ENCODE measurements at places on chromosomes 6 and 20. TPM values are rescaled to one million over a fixed set of nuclear protein-coding genes. Genes with fewer than 3 reads are reported as not detected.
A peak's percentile ranks its signal among the peaks of the same experiment; 100 is the strongest.

GRCh38 chr6:42690151-42690702 lies 32.2 kb downstream of the PRPH2 start:
- peak; percentile 38 for DNase-seq

DNA sequence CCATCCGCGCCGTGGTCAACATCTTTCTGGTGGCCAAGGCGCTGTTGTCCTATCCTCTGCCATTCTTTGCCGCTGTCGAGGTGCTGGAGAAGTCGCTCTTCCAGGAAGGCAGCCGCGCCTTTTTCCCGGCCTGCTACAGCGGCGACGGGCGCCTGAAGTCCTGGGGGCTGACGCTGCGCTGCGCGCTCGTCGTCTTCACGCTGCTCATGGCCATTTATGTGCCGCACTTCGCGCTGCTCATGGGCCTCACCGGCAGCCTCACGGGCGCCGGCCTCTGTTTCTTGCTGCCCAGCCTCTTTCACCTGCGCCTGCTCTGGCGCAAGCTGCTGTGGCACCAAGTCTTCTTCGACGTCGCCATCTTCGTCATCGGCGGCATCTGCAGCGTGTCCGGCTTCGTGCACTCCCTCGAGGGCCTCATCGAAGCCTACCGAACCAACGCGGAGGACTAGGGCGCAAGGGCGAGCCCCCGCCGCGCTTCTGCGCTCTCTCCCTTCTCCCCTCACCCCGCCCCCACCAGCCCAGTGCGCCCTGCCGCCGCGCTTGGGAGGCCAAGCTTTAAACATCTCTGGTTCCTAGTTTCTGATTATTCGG lies 4.0 kb downstream of the SLC32A1 start:
- no peak for DNase-seq

DNA sequence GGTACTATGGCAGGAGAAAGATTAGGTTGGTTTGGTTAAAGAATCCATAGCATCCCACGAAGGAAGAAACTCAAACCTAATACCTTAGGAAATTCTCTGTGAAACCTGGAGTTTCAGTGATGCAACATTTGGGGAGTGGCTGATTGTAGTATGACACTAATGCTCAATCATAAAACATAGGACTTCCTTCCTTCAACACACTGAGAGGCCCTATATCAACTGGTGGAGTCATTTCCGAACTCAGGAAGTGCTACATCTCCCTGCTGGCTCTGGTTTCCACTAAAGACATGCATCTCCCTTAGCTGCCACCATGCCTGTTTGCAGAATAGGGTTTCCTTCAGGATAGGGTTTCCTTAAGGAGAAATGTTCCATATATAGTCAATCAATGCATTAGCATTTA lies 5.2 kb upstream of the MANEA start:
- DNase-seq: no peak

DNA sequence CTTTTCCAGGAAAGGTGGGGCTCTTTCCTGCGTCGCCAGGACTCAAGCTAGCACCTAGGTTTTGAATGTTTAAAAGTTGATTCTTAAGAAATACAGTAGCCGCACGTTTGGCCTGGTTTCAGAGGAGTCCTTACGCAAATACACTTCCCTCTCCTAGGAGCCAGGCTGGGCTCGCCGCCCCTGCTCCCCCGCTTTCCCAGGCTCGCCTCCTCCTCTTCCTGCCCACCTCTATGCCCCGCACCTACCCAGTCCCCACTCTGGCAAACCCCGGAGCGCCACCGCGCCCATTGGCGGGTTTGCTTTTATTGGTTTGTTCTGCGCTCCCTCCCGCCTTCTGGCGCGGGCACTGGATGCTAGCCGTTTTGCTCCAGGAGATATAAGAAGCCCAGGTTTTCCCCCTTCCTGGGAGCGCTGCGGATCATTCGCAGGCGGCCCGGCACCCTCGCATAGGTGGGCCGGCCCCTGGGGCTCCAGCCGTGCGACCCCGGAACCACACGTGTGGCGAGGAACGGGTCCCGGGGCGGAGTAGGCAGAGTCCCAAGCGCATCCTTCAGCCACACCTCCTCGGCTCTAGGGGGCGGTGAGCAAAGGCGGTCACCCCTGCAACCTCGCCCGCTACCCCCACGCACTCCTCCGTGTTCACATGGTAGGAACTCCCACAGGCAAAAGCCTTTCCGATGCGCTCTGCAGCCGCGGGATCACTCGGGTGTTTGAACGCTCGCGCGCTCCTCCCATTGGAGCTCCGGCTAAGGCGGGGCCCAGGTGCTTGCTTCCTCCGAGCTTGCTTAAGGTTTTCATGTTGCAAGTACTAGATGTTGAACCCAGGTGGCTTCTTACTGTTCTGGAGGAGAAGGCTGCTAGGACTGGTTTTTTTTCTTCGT lies 119.0 kb downstream of the RTN4IP1 start:
- peak; percentile 33 for DNase-seq

DNA sequence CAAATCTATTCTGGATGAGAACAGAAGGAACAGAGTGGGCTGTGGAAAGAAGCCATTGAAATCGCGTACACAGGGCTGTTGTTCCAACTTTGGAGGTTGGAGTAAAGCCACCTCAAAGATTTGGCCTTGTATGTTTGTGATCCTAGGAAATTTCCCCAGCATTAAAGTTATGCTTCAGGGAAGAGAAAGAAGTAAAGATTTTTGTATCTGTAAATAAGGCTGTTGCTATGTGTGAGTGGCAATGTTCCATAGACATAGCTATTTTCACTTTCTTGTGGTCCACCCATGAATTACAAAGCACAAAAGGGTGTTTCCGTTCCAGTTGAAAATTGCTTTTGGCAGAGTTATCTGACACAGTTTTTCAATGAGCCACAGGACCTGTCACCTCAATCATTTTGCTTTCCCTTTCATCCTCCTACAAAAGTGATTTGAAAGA lies 321.3 kb downstream of the TFAP2B start:
- peak; percentile 3 for DNase-seq

DNA sequence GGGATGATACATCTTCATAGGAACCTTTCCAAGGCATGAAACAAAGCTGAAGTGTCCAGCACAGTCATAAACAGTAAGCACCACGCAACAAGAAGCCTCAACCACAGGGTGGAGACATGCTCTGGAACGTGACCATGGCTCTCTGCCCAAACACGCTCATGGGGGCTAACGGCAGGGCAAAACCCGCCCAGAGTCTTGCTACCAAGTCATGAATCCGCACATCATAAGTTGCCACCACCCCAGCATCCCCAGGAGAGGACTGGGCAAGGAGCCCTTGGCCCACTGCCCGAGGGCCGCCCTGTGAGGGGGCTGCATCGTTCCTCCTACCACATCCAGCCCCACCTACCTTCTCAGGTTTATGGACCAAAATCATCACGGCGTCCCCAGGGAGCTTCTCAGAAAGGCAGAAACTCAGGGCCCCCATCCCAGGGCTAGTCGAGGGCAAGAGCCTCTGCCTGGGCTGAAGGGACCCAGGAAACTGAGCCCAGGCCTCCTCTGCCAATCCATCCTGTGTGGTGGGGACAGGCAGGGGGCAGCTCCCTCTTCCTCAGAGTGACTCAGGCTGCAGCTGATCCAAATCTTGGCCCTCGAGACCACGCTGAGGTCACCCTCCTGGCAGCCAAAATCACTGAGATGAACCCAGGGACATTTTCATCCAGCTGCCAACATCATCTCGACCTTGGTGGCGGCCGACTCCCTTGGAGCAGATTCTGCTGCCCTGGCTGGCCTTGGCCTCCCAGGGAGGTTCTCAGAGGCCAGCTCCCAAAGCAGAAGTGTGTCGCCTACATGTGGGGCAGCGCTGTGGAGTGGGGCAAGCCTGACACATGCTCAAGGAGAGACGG lies 42.6 kb downstream of the BMP7 start:
- peak; percentile 6 for DNase-seq

IPCEF1 gene
- 1.3 TPM for total RNA-seq

Measured in fibroblast of the aortic adventitia (primary cell).